ENCODE measurements at places on chromosomes 13 and 19.
A peak's percentile ranks its signal among the peaks of the same experiment; 100 is the strongest.

DNA sequence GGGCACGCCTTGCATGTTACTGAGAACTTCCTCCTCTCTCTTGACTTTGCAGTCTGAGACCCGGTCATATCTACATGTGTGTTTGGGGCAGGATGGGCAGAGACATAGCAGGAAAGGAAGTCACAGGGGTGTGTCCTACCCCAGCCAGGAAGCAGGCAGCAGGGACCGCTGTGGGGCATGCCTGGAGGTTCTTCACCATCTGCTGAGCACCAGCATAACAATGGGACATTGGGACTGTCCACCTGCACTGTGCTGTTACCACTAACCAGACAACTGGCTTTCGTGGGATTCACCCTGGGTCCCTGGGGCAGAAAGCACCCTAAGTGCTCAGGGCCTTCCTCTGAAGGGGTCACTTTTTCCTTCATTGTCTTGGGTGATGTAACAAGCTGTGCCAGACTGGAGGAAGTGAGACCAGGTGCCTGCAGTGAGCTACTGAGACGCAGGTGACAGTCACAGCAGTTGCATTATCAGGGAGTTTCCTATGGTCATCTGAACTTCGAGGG is 2.6 kb upstream of the HAUS5 start:
- DNase-seq = no peak

GRCh38 chr13:73767191-73767741 is 366.9 kb downstream of the KLF12 start:
- no peak for DNase-seq

DNA sequence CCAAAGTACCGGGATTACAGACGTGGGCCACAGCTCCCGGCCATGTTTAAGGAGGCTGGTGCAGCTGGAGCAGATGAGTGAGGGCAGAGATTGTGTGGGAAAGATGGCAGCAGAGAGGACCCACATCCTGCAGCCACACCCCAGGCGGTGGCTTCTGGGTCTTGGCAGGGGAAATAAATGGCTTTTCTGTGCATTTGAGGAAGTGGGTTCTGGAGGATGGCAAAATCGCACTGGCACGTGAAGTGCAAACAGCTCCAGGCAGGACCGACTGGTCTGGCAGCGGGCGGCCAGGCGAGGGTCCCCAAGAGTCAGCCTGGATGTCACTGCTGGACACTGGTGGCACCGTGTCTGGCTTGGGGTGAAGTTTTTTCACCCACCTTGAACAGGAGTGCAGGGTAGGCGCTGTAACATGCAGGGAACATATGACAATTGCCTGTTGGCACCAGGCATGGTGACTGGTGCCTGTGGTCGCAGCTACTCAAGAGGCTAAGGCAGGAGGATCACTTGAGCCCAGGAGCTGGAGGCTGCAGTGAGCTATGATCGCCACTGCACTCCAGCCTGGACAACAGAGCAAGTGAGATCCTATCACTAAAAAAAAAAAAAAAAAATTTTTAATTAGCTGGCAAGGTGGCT is 8.4 kb downstream of the B3GNT3 start:
- no peak for DNase-seq

- no peak for DNase-seq
Measured at GRCh38 chr19:30074741-30075715, 133.0 kb downstream of the URI1 start.

DNA sequence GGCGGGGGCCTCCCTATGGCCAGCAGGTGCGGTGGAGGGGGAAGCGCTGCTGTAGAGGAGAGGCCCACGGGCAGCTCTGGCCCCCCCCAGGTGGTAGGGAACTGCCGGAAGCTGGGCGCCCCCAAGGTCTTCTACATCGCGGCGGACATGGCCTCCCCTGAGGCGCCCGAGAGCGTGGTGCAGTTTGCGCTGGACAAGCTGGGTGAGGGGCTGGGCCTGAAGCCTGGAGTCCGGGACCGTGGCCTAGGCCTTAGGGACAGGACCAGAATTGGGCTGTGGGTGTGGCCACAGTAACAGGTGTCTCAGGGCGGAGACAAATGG is 3.8 kb upstream of the RPL36 start:
- DNase-seq = peak; percentile 33

DNA sequence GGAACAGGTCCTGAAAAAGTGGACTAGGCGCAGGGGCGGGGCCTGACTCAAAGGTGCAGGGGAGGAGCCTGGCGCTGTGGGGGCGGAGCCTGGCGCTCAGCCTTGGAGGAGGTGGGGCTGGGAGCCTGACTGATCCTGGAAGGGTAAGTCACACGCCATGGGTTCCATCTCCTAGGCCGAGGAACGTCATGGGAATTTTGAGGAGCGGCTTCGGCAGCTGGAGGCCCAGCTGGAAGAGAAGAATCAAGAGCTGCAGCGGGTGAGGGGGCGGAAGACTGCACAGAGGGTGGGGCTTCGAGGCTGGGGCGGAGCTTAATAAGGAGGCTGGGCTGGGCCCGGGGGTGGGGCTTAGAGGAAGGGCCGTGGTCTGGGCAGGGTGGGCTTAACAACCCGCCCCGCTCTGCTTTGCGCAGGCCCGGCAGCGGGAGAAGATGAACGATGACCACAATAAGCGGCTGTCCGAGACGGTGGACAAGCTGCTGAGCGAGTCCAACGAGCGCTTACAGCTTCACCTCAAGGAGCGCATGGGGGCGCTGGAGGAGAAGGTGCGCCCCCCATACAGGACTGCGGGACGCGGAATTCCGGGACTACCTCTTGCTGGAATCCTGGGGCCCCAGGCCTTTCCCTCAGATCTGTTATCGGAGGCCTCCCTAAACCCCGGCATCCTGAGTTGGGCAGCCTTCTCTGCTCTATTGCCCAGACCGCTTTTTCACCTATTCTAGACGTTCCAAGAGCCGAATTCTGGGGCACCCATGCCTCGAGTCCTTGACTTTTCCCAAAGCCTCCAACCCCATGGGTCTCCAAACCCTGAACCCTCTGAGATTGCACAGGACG is 14.5 kb downstream of the PPFIA3 start:
- DNase-seq = no peak

GRCh38 chr13:52837850-52838249 is 10.6 kb downstream of the PCDH8 start:
- no peak for DNase-seq

GRCh38 chr13:31365630-31366029 is 165.9 kb downstream of the B3GLCT start:
- DNase-seq = no peak
